ENCODE measurements at places on chromosomes 3 and 15. TPM values are rescaled to one million over a fixed set of nuclear protein-coding genes. Genes with fewer than 3 reads are reported as not detected.

Gene RGMA
- total RNA-seq: 2.6 TPM

DNA sequence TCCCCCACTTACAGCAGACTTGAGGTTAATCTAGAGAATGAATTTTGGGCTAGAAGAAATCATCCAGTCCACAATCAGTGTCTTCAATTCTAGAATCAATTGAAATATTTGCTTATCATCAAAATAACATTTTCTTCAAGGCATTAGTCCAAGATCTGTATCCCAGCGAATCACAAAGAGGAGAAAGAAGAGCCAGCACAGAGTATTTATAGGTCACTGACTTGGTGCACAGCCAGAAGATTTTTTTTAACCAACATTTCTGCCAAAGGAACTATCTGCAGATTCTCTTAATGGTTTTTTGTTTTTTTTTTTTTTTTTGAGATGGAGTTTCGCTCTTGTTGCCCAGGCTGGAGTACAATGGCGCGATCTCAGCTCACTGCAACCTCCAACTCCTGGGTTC lies 178.2 kb downstream of the TNIK start:
- peak; percentile 60 for DNase-seq

- DNase-seq: peak; percentile 19
Observed at GRCh38 chr3:25603703-25604102, 61.0 kb downstream of the TOP2B start.

- no peak for DNase-seq
Observed at GRCh38 chr3:120420928-120421551, 29.8 kb downstream of the FSTL1 start.

- no peak for DNase-seq
Observed at GRCh38 chr3:43077707-43078106, 28.2 kb downstream of the POMGNT2 start.

- DNase-seq: no peak
Observed at GRCh38 chr3:13257666-13258065, 162.5 kb downstream of the NUP210 start.

Gene ZNF501
- 0.03 TPM for total RNA-seq

DNA sequence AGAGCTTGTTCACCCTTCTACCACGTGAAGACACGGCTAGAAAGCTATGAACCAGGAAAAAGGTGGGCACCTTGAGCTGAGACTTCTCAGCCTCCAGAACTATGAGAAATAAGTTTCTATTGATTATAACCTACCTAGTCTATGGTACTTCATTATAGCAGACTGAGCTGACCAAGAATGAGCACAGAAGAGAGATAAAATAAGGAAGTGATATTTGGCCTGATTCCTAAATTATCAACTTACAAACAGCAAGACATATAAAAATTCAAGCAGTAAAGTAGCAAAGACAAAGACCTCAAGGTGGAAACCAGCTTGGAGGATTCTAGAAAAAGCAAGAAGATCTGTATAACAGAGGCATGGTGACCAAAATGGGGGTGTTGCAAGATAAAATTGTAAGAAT lies 63.9 kb upstream of the OSTN start:
- DNase-seq: no peak

DNA sequence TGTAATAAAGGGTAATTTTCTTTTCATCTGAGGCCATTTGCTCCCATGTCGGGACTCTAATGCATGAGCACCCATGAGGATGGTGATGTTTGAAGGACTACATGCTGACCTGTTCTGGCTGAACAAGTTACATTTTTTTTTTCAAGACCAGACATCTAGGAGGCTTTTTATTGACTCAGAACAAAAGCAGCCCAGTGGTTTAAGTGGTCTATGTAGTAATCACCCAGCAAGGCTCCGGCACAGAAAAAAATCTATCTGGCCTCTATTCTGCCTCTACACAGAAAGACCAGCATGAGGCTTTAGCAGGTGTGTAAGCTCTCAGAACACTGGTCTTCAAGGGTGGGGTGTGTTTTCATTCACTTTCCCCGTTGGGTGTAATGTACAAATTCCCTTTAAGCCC lies 95.1 kb upstream of the ZBED2 start:
- no peak for DNase-seq

DNA sequence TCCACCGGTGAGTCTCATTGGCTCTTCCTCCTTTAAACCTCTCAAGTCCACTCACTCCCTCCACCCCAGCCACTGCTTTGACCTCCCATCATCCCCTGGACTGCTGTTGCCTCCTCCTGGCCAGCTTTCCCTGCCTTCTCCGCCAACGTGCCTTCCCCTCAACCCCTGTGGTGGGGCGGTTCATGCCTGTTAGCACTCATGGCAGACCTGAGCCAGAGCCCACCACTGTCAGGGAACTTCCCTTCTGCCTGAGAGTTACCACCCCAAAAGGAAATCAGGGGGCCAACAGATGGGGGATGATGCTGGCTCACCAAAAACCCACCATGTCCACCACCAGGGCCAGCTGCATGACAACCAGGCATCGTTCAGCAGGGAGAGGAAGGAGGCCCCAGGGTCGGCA lies 44.2 kb upstream of the SLC6A1 start:
- no peak for DNase-seq

- DNase-seq: no peak
Observed at GRCh38 chr3:66583424-66584040, 82.7 kb upstream of the LRIG1 start.

GRCh38 chr3:196181127-196181546 lies 30.1 kb downstream of the ZDHHC19 start:
- DNase-seq: no peak

DNA sequence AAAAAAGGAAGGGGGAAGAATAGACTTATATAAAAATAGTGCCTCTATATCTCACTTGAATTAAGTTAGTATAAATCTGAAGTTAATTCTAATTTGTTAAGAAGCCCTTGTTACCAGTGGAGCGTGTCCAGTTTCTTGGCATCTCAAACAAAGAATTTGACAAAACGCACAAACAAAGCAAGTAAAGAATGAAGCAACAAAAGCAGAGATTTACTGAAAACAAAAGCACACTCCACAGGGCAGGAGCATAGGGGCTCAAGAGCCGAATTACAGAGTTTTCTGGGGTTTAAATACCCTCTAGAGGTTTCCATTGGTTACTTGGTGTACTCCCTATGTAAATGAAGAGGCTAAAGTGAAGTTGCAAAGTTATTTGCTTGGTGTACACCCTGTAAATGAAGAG lies 34.0 kb upstream of the GK5 start:
- no peak for DNase-seq

- DNase-seq: no peak
Observed at GRCh38 chr3:139839659-139840058, 95.3 kb upstream of the CLSTN2 start.

Measured in G401 (cell line).